ENCODE measurements at places on chromosomes 5 and 9.

GRCh38 chr5:142783601-142784341 is 13.6 kb downstream of the ARHGAP26 start:
- peak; percentile 71 for DNase-seq

- DNase-seq: no peak
Observed at GRCh38 chr5:34691326-34691725, 35.2 kb downstream of the RAI14 start.

DNA sequence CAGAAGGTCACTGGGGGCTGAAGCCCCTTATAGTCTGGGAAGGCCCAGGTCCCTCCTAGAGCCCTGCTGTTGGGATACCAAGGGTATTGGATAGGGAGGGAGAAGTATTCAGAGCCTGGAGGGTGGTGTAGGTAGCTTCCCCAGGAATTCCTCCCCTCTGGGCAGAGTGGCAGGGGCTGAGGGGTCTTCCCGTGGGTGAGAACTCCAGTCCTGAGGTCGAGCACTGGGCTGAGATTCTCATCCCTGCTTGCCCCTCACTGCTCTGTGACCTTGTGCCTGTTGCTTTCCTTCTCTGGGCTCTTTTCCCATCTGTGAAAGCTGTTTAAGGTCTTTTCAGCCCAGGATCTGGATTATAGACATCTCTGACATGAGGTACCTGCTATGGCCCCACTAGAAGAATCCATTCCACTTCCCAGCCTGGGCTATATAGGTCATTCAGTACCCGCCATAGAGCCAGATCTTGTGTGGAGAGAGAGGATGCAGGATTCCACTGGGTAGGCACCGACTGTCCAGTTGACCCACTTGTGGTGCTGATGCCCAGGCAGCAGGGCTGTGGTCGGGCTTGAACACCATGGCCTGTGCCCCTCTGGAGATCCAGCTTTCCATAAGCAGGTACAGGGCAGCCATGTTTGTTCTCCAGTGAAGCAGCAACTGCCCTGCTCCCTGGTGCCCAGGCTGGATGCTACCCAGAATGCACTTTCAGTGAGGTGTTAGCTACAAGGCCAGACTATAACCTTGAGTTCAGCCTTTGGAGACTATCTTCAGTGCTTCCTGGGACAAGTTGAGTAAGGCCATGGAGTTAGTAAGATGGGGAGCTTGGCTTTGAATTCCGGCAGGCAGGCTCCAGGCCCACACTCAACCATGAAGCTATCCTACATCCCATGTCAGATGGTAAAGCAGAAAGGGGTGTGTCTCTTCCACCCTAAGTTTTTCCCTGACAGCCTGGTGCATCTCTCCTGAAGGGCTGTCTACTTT is 60.1 kb downstream of the AMBP start:
- peak; percentile 41 for DNase-seq

GRCh38 chr9:112145886-112146285 is 29.2 kb downstream of the SUSD1 start:
- DNase-seq: no peak

- no peak for DNase-seq
Observed at GRCh38 chr9:69601698-69602097, 70.5 kb downstream of the APBA1 start.

DNA sequence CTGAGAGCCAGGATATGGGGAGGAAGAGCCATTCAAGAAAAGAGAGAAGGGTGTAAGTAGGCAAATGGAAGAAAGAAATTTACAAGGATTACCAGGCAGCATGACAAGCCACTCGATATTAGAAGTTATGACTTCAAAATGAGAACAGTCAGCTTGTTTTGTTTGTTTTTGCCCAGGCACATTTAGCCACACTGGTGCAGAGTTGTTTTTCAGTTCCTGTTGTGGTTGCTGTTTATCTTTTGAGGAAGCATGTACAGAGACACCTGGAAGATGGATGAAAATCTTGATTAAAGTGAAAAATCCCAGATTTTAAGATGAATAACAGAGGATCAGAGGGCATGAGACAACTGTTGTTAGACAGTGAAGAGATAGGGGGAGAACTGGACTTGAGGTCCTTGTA is 199.1 kb downstream of the MTRR start:
- no peak for DNase-seq

DNA sequence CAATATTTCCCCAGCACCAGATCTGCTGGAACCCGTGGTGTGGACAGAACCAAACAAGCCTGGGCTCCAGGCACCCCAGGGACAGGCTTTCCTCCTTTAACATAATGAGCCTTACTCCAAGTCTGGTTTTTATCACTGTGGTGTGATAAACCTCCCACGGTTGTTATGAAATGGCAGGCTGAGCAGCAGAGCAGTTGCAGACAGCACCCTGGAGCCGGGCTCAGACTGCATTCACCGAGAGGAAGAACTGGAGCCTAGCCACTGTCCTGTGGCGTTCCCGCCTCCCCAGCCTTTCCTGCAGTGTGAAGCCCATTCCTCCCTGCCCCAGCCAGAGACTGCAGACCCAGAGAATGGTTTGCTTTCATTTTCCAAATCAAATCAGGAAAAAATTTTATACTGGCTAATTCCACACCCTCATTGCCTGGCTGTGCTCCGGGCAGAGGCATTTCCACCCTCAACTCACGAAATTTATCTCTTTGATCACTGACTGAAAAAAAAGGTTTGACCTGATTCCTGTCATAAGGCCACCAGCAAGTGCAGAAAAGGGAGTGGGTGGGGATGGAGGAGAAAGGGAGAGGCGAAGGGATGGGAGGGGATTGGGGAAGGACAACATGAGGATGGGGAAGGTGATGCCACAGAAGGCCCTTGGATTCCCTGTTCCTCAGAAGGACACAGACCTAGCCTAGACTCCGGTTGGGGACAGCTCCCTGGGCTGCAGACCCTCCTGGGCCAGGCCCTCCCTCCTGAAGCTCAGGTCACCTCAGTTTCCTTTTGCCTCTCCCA is 18.9 kb downstream of the IPPK start:
- DNase-seq: peak; percentile 50

GRCh38 chr5:93100976-93101375 is 480.0 kb downstream of the NR2F1-AS1 start:
- DNase-seq: no peak

DNA sequence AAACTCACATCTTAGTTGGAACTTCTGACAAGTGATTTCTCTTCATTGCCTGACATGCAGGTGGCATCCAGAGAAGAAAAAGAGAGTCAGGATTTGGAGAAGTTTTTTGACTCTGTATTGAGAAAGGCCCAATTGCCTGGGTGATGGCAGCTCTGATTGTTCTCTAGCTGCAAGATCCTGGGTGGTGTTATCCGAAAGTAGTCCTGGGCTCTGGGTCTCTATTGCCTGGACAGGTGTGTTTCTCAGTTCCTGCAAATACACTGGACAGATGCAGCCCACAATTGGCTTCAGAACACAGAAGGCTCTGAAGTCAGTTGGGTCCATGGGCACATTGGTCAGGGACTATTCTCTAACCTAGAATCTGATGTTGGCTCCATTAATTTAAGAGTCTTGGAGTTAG is 67.4 kb downstream of the RGS3 start:
- DNase-seq: no peak

GRCh38 chr5:157476702-157477408 is 16.8 kb downstream of the NIPAL4 start:
- DNase-seq: no peak

- DNase-seq: peak; percentile 92
Observed at GRCh38 chr9:132877824-132878694, at the start of gene AK8. TSS of gene AK8 (minus strand) at chr9:132878284. CDS start at chr9:132878255, 29 bp downstream.

DNA sequence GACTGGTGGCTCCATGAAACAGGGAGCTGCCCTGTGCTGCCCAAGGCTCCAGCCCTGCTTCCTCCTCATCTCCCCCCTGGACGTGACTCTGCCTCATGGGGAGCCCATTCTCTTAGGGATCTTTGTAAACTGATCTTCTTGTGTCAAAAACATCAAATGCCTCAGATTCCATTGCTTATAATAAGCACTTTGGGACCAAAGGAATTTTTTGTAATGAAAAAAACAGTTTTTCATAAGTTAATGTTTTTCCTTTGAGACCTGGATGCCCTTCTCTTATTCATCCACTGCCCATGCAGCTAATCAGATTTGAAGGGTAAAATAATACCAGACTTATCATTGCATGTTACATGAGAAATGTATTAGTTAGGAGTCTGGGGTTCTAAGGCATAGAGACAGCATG is 41.7 kb downstream of the PALM2AKAP2 start:
- DNase-seq: no peak

DNA sequence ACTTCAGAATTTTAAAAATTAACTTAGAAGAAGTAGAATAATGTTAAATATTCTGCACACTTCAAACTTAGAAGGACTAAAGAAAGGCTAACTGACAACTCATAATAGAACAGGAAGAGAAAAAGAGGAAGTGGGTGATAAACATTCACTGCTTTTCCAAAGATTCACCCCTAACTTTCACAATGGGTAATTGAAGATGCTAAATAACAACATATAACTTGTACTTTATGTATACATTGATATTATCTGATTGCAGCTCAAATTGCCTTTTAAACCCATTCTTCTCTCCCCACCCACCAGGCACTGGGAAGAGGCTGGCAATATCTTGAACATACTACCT is 376.6 kb downstream of the EFNA5 start:
- no peak for DNase-seq

DNA sequence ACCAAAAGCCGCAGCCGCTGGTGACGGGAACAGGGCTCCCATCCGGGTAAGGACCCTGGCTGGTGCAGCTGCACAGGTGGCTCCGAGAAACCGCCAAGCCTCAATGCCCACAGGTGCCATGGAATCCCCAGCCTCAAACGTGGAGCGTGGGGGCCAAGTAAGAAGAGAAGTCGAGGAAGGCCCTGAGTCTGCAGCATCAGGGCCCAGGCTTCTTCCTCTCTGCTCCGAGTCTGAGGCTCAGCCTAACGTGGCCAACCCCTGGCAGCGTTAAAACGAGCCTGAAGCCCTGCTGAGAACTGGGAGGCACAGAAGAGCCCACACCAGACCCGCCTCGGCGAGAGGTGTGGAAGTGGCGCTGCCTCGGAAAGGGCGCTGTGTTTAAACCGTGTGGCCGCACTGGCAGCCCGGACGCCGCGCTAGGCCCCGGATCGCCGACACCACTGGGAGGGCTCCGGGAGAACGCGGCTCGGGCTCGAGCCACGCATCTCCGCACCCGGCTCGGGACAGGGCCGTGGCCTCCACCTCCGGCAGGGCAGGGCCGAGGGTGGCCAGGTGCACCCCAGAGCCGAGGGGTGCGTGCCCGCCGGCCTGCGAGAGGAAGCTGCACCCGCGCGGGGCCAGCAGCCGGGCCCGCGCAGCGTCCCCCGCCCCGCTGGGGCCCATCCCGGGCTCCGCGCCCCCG is 730 bp downstream of the ZMYND19 start:
- DNase-seq: no peak

DNA sequence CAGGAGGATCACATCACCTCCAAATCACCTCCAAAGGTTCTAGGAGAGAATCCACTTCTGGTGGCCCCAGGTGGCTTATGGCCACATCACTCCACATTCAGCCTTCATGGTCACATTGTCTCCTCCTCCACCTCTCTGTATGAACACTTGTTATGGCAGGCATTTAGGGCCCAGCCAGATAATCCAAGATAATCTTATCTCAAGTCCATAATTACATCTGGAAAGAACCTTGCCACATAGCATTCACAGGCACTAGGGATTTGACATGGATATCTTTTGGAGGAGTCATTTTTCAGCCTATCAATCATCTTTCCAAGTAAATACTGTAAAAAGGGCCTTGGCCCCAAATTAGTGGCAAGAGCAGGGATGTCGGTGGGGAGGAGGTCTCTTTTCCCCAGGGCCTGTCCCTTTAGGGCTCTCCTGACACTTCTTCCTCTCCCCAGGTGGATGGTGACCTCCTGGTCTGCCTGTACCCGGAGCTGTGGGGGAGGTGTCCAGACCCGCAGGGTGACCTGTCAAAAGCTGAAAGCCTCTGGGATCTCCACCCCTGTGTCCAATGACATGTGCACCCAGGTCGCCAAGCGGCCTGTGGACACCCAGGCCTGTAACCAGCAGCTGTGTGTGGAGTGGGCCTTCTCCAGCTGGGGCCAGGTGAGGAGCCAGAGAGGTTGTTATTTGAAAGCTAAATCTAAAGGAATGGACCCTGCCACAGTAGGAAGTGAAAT is 140.9 kb downstream of the SAXO1 start:
- DNase-seq: peak; percentile 43

GRCh38 chr5:109167586-109167985 is 242.2 kb downstream of the PJA2 start:
- DNase-seq: no peak

GRCh38 chr5:44329716-44330115 is 59.5 kb downstream of the FGF10 start:
- DNase-seq: no peak

- no peak for DNase-seq
Observed at GRCh38 chr5:78841767-78842166, 143.3 kb downstream of the ARSB start.

- peak; percentile 37 for DNase-seq
Observed at GRCh38 chr9:37905776-37906175, 1.8 kb upstream of the SLC25A51 start.

- DNase-seq: no peak
Observed at GRCh38 chr5:139671096-139671841, 23.1 kb downstream of the CXXC5 start.

DNA sequence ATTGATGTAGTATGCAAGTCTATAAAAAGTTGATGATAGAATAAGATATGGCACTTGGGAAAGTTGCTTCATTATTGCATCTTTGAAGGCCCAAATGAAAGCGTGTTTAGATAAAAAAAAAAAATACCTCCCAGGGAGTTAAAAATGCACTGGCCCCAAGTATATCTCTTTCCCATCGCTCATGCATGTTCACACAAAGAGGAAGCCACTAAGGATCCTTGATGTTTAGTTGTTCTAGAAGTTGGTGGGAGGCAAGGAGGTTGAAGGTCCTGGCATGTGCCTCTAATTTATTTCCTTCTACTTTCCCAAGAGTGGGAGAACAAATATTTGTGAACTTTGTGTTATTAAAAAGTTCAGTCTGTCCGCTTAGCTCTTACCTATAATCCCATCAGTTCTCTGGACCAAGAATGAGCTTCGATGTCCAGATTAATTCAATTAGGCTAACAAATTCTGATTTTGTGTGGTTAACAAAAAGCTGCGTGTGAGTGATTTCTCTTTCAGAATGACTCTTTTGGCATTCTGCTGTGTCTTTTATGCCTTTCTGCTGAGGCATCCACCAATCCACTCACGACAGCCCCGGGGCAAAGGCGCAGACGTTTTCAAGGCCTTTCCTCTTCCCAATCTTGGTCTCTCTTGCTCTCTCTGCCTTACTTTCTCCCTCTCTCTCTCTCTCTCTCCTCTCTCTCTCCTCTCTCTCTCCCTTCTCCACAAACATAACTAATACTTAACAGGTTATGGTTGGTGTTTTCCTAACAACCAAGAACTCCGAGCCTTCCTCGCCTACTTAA is 135.1 kb upstream of the ERCC6L2 start:
- DNase-seq: no peak

DNA sequence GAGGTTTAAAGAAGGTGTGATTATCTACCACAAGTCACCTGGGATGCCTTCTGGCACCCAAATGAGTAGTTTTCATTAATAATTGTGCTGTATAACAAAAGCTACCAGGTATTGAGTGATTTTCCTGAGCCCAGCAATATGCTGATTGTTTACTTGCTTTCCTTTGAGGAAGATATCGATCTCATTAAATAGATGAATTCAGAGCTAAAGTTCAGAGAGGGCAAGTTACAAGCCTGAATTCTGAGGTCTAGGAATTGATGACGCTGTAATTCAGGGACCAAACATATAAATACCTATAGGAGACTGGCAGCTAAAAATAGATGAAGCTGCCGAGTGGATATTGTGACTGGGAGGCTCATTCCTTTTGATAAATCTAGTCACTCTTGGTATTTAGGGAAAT is 1.1 kb downstream of the ERCC6L2 start:
- DNase-seq: no peak

Data from activated effector memory CD4-positive, alpha-beta T cell treated with anti-CD3 and anti-CD28 coated beads, Interleukin-2, amount 50 U/mL, for 16 hours (primary cell).